ENCODE measurements at places on chromosomes 6 and 20.

GRCh38 chr6:43243664-43244321, 512 bp downstream of the TTBK1 start:
- no peak for DNase-seq

DNA sequence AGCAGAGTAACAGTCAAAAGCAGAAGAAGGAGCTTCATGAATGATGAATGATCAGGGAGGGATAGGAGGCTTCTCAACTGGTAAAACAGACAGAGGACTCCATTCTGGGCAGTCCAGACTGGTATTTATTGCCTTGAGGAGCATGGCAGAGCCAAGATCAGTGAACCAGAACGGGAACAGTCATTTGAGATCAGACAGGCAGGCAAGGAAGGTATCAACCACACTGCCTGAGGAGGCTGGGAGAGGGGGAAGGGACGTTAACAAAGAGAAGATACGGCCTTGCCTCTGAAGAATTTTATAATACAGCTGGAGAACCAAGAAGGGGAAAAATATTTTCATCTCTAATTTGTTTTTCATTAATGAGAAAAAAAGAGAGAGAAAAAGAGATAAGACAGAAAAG, at the start of gene DEFB121:
DEFB121 (minus strand) TSS at position 101 of the 400 bp plus-strand sequence; CDS start at position 38, 63 bp downstream.
- no peak for DNase-seq

DNA sequence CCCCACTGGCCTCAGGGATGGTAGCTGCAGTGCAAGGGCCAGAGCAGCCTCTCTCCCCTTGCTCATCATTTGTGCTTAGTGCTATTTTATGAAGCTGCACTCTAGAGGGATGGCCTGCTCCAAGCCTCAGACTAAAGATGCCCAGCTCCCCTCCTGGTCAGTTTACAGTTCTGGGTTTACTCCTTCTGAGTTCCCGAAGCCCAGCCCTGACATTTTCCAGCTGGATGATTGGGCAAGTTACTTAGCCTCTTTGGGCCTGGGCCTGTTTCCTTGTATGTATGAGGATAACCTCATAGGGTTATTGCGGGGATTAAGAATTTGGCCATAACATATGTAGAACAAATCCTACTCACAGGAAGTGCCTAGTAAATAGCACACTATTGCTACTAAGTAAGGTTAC, 31.8 kb upstream of the EMILIN3 start:
- DNase-seq, result no peak

DNA sequence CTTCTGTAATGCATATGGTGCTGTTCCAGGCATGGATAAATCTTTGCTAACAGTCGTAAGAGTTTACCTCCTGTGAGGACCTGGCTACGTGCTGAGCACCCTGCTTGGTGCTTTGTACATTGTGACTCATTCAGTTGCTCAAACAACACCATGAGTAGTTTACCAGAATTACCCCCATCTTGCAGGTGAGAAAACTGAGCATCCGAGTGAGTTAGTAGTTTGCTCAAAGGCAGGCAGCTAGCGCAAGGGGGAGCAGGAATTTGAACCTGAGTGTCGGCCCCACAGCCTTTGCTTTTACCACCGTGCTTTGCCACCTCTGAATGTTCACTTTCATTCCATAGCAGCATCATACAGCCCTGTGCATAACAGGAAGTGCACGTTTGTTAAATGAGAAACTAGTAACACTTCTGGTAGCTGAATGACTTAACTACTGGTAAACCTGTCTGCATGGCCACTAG, 121.9 kb downstream of the MTHFD1L start:
- DNase-seq, result no peak

DNA sequence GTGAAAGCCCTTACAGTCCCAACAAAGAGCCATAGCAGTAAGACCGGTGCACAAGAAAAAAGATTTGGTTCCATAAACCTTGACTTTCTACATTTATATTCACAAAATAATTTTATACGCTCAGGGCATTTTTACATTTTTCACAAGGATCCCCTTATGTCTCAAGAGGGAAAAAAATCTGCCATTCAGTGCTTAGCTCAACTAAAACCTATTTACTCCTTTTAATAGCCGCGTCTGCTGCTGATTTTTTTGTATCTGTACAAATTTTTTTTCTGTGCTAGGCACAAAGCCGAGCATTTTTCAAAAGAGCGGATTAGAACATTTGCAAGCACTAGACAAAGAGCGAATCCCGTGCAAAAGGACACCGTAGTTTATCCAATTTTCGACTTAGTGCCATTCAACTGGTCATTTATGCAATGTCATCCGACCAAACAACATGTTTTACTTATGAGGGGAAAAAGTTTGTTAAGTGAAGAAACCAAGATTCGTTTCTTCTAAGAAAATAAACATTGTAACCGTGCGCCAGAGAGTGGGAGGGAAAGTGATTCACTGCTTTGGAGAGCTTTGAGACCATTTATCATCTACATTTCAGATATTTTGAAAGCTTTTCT, 3.7 kb downstream of the TFAP2D start:
- DNase-seq, result no peak

- no peak for DNase-seq
Measured at GRCh38 chr20:60372275-60372674, 414.1 kb downstream of the CDH26 start.

DNA sequence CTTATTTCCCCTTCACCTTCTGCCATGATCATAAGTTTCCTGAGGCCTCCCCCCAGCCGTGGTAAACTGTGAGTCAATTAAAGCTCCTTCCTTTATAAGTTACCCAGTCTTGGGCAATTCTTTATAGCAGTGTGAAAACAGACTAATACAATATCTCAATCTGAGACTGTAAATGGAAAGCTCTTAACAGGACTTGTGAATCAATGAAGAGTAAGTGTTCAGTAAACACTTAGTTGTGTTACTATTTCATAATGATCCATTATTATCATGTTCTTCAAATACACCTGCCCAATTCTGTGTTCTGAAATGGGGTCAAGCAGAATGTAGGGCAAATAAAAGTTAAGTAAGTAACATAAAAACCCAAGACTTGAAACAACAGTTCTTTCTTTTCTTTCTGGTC, 266.2 kb downstream of the TENT5A start:
- DNase-seq, result no peak

DNA sequence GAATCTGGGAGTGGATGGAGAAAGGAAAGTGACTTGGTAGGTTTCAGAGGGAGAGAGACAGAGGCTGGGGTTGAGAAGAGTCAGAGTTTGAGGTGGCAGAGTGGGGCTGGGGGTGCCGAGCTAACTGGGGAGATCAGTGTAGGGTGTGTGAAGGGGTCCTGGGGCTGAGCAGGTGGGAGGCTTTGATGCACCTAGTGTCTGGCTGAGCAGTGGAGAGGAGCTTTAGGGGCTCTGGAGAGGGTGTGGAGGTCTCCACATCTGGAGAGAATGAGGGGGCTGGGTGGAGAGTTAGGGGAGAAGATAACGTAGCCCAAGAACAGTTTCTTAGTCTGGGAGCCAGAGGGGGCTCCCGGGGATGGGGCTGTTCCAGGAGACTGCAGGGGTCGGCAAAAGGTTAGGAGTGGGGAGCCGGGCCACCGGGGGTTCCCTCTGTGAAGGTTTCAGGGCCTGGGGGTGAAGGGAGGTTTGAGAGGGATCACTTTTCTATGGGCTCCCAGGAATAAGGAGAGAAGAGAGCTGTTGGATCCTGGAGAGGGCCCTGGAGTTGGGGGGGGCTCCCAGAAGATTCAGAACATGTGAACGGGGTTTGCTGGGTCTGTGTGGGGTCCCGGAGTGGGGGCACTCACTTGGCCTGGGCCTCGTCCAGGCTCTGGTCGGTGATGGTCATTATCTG, 797 bp downstream of the PBX2 start:
- no peak for DNase-seq

DNA sequence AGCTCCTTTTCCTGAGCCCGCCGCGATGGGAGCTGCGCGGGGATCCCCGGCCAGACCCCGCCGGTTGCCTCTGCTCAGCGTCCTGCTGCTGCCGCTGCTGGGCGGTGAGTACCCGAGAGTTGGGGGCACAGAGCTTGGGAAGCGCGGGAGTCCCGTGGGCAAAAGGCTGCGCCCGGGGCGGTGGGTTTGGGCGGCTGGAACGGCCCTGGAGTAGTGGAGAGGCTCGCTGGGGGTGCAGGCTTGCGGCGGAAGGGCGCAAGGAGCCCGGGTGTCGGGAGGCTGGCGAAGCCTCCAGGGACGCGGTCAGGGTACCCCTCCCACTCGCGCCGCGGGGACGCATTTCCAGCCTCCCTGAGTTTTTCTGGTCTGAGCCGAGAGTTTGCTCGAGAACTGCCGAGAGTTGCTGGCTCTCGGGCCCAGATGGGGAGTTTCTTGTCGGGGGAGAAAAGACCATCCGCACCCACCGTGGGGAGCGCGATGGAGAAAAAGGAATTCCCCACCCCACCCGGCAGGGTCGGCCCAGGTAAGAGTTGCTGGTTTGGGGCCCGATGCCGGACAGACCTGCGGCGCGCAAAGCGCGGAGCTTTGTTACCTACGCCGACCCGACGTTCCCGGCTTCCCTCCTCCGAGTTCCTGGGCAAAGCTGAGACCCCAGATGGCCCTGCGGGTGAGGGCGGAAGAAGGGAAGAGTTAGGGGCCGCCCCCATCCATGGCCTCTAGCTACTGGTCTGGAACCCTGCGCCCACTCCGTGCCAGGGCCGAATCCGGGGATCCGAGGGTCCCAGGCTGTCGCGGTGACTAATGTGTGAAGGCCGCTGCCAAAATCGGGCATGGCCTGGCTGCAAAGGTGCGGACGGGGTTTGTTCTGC, 584 bp downstream of the PTK7 start:
- DNase-seq, result no peak

GRCh38 chr6:111114087-111114443, 26.8 kb downstream of the SLC16A10 start:
- no peak for DNase-seq

- no peak for DNase-seq
Measured at GRCh38 chr6:125173341-125174095, 19.9 kb downstream of the TPD52L1 start.

GRCh38 chr6:138183790-138184134, 22.0 kb downstream of the ARFGEF3 start:
- DNase-seq, result no peak

GRCh38 chr6:130065609-130066156, 47.3 kb downstream of the L3MBTL3 start:
- DNase-seq, result no peak

- no peak for DNase-seq
Measured at GRCh38 chr20:19113343-19113930, 99.0 kb upstream of the SLC24A3 start.

DNA sequence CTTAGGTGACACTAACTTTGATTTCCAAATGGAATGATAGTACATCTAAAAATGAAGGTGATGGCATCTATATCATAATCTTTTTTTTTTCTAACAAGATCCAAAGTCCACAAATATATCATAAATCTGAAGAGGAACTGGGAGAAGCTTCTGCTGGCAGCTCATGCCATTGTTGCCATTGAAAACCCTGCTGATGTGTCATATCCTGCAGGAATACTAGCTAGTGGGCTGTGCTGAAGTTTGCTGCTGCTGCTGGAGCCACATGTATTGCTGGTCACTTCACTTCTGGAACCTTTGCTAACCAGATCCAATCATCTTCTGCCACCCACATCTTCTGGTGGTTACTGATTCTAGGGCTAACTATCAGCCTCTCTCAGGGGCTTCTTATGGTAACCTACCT, 27.4 kb upstream of the KHDC1 start:
- no peak for DNase-seq

DNA sequence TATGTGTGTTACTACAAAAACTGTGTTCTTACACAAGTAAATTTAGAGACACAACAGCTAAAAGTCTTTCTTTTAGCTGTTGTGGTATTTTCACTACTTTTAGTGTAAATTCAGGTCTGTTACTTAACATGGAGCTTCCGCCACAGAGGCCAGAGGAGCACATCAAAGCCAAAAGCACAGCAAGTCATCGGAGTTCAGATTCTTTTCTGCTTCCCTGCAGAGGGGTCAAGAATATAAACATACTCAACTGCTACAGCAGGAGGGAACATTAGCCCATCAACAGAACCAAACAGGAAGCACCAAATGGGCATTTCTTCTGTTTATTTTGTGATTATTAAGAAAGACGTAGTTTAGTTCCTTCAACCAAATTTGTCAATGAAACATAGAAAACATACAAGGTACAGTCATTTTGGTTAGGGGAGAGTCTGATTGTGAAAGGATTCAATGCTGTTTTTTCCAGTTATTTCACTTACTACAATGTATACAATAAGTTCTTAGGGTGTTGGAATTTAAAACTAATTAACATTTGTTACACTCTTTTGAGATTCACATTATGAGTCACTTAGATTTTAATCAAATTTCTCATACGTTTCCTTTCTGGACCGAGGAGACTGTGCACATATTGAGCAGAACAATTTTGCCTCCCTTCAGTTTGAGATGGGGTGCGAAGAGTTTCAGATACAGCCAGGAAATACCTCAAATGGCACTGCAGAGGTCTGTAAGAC, 42.8 kb upstream of the DSE start:
- DNase-seq, result no peak

DNA sequence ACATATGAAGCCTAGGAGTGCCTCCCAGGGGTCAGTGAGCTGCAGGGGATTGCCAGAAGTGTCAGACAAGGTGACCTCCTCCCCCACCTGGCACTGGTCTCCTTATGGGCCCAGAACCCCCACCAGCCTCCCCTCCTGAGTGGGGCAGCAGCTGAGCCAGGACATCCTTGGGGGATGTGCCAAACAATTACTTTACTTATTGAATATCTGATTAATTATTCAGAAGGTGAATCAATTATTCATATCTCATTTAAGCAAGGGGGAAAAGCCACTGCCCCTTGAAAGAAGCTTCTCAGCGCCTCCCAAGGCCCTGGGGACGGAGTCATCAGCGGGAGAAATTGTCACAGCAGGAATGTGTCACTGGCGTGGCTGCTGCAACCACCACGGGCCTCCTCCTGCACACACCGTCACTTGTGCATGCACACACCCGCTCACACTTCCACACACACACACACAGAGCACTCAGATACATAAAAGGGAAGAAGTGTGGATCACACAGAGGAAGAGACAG, 123.4 kb upstream of the MAFB start:
- DNase-seq, result no peak

- no peak for DNase-seq
Measured at GRCh38 chr6:24931718-24932691, 3.8 kb downstream of the RIPOR2 start.

- DNase-seq, result no peak
Measured at GRCh38 chr6:106511288-106512047, 117.8 kb downstream of the RTN4IP1 start.

- peak; percentile 43 for DNase-seq
Measured at GRCh38 chr20:54433636-54434035, 41.8 kb upstream of the DOK5 start.

DNA sequence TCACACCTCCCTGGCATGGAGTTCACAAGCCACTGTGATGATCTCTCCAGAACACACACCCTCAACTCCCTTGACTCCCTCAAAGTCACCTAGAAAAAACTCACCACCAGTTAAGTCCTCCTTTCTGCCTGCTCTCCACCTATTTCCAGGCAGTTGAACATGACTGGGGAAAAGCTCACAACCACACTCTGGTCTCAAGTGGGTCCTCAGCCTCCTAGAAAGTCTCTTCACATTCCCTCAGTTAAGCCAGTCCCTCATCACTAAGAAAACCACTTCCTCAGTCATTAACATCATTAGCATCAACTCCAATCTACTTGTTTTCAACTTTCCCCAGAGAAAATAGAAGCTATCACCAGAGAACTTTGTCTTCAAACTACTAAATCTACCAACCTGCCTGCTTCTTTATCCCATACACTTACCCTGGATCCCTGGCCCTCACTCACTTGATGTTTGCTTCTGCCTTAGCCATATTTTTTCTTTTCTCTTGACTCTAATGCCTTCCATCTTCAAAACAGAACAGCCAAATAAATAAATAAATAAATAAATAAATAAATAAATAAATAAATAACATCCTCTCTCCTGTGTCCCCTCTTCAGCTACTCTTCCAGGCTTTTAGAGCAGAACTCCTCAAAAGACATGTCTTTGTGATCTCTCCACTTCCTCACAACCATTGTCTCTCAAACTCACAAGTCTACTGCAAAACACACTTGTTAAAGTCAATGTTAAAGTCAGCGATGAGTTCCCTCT, 742.4 kb upstream of the FLRT3 start:
- no peak for DNase-seq

Measured in cerebellar nuclear complex (tissue), 1 donor.